ENCODE measurements at places on chromosomes 1 and 21. TPM values are rescaled to one million over a fixed set of nuclear protein-coding genes. Genes with fewer than 3 reads are reported as not detected.

- H3K27me3 ChIP-seq, result peaks cover 29% of the 10 kb centered on the region
- H3K36me3 ChIP-seq, result peaks cover 11% of the 10 kb centered on the region
- no peak for DNase-seq
Observed at GRCh38 chr21:31554511-31555022, 104.9 kb upstream of the SOD1 start.

- no peaks in the 10 kb centered on the region for H3K4me1 ChIP-seq
- no peak overlapping the region for H3K27ac ChIP-seq
- H3K27me3 ChIP-seq, result peaks cover 25% of the 10 kb centered on the region
- no peaks in the 10 kb centered on the region for H3K36me3 ChIP-seq
- no peak overlapping the region for H3K4me3 ChIP-seq
Observed at GRCh38 chr1:40360631-40361030, 12.9 kb upstream of the SMAP2 start.

GRCh38 chr1:118827636-118828035 lies 160.5 kb downstream of the TBX15 start:
- no peaks in the 10 kb centered on the region for H3K36me3 ChIP-seq
- H3K27ac ChIP-seq, result no peak overlapping the region
- no peaks in the 10 kb centered on the region for H3K4me1 ChIP-seq
- DNase-seq, result no peak
- H3K4me3 ChIP-seq, result no peak overlapping the region
- H3K27me3 ChIP-seq, result no peaks in the 10 kb centered on the region

GRCh38 chr1:221002601-221003000 lies 123.4 kb downstream of the HLX start:
- no peaks in the 10 kb centered on the region for H3K4me1 ChIP-seq
- H3K27me3 ChIP-seq, result peaks cover 10% of the 10 kb centered on the region
- DNase-seq, result no peak
- H3K4me3 ChIP-seq, result no peak overlapping the region
- no peak overlapping the region for H3K27ac ChIP-seq

DNA sequence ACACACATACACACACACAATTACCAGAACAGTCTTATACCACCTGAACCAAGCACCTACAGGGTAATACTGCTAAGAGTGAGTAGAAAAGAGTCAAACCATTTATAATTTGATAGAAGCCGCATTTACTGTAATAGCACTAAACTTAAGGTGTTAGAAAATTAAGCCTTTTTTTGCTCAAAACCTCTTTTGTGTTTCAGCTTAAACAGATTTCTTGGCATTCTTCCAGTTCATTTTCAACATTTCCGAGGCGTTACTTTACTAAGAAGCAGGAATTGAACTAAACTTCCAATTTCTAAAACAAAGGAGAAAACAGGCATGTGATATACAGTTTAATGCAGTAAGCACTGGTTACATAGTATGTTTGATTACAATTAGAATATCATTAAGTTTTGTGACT lies 387.2 kb downstream of the NCAM2 start:
- no peaks in the 10 kb centered on the region for H3K4me1 ChIP-seq
- H3K4me3 ChIP-seq, result no peak overlapping the region
- H3K27me3 ChIP-seq, result no peaks in the 10 kb centered on the region
- no peak overlapping the region for H3K27ac ChIP-seq
- no peak for DNase-seq

IFI44 gene
- total RNA-seq, result 3.8 TPM

ACTL8 gene
- total RNA-seq, result not detected

Measured in type B pancreatic cell (in vitro differentiated cells).